ENCODE measurements at places on chromosomes 4 and X.

GRCh38 chr4:1042352-1043055 lies 31.1 kb downstream of the FGFRL1 start:
- no peak for DNase-seq

DNA sequence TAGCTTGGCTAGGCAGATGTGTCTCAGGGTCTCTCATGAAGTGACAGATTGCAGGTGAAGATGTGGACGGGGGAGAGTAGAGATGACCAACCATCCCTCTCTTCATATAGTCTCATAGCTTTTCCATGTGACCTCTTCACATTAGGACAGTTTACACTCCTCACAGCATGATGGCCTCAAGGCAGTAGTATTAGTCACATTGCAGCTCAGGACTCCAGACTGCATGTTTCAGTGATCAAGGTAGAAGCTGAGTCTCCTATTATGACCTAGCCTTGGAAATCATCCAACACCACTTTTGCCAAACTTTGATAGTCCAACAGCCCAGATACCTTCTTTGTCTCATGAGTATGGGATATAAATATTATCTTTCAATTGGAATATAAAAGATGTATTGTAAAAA lies 147.7 kb downstream of the GASK1B start:
- peak; percentile 36 for DNase-seq

DNA sequence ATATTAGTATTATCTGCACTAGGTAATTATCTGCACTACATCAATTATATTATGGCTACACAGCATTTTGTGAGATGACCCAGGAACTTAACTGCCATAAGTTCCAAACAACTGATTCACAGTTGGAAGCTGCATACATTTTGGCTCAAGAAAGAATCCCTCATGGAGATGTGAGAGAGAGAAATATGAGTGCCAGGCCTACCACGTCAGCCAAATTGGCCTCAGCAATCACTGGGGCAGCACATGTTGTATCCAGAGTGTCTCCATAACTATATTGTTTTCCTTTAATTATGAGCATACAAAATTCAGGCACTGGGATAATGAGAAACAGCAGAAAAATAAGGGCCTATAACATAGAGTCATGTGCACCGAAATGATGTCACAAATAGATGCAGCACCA lies 174.2 kb upstream of the DMD start:
- DNase-seq: no peak

DNA sequence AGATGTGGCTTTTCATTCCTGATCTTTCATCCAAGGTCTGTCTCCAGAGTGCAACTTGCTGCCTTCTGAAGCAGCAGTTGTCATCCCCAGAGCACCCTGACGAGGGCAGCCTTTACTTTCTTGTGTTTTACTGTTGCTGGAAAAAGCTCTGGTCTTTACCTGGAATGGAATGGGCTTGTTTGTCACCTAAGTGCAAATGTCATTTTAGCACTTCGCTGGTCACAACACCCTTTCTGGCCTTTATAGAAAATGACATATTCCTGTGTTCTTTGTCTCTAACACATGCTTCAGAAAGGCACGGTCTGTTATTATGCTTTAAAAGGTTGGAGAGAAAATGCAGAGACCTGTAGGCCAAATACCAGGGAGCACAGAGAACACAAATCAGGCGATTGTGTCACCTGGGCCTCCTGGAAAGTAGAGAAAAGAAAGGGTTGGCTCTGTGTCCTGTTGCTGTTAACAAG lies 332.7 kb upstream of the IGFBP7 start:
- DNase-seq: peak; percentile 15

GRCh38 chr4:107858158-107858742 lies 33.5 kb downstream of the SGMS2 start:
- DNase-seq: no peak

GRCh38 chr4:166435449-166435848 lies 562.4 kb downstream of the TLL1 start:
- DNase-seq: peak; percentile 31

DNA sequence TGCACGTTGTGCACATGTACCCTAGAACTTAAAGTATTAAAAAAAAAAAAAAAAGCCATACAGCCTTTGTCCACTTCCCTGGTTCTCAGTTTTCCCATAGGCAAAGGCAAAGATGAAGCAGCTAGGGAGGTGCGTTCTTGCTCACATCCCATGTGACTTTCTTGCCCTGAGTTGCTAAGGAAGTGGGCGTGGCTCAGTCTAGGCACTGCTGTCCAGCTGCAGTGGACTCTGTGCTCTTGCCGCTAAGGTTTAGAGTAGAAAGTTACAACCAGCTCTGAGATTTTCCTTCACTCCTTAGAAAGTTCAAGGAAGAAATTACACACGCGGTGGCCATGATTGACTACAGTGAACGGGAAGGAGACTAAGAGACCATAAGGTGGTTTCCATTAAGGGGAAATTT lies 144.7 kb downstream of the NAA11 start:
- no peak for DNase-seq

DNA sequence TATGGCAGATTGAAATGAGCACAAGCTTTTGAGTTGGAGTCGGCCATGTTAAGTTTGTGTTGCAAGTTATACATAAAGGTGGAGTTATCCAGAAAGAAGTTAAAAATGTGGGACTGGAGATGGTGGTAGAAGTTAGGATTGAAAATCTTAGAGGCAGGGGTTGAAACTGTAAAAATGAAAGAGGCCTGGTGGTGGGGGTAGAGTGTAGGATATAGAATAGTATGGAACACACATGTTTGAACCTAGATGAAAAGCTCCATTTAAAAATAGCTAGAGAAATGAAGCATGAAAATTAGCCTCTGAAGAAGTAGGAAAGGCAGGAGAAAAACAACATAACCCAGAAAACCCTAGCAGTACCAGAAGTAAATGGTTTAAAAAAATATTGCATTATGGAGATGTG lies 131.8 kb upstream of the ENPEP start:
- no peak for DNase-seq

- DNase-seq: no peak
Observed at GRCh38 chrX:71619193-71619592, 882 bp upstream of the CXCR3 start.

- DNase-seq: no peak
Observed at GRCh38 chrX:71577682-71578081, 555 bp upstream of the GCNA start.

GRCh38 chrX:1162119-1162916 lies 50.1 kb downstream of the CRLF2 start:
- DNase-seq: no peak

DNA sequence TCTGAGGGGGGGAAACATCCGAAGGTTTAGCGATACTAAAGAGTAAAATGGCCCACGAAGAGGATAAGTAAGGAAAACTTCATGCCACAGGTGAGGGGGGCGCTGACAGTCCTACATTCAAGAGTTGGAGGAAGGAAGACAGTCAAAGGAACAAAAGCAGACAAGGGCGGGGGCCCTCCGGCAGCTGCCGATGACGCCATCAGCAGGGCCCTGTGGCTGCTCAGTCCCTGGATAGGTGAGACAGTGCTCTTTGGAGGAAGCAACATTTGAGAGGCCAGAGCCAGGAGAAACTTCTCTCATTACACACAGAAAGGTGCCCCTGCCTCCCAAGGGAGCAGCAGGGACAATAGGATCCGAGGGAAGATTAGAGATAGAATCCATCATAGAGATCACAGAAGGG lies 41.5 kb downstream of the RAB40AL start:
- no peak for DNase-seq

DNA sequence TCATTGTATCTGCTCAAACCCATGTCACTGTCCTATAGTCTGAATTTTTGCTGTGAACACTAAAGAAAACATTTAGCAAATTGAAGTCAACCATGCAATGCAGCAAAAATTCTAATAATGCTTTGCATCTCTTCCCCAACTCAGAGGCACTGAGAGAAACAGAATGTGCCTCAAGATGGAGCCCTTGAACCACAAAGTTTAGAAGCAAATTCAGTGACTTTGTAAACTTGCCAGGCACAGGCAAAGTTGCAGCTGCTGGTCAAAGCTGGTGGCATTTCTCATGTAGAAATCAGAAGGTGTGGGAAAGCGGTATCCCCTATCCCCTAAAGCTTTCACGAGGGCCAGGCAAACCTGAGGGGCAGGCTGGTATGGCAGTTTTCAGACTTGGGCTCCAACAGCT lies 121.7 kb upstream of the DIPK2B start:
- peak; percentile 27 for DNase-seq

GRCh38 chr4:150826306-150826705 lies 188.8 kb downstream of the LRBA start:
- DNase-seq: no peak

DNA sequence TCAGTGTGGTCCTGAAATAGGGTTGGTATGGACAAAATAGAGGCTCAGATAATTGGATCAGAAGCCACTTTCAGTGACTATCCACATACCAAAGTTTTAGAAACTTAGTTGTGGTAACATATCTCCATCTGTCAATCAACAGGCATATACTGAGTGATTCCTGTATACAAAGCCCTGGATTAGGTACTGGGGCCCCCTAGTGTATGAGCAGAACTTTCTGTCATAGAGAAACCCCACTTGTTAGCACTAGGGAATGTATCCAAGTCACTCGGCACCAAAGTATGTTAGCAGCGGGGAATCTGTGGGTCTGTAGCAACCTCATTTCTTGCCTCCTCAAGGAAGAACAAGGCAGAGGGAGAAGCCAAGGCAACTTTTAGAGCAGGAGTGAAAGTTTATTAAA lies 50.7 kb downstream of the MAP7D3 start:
- no peak for DNase-seq

DNA sequence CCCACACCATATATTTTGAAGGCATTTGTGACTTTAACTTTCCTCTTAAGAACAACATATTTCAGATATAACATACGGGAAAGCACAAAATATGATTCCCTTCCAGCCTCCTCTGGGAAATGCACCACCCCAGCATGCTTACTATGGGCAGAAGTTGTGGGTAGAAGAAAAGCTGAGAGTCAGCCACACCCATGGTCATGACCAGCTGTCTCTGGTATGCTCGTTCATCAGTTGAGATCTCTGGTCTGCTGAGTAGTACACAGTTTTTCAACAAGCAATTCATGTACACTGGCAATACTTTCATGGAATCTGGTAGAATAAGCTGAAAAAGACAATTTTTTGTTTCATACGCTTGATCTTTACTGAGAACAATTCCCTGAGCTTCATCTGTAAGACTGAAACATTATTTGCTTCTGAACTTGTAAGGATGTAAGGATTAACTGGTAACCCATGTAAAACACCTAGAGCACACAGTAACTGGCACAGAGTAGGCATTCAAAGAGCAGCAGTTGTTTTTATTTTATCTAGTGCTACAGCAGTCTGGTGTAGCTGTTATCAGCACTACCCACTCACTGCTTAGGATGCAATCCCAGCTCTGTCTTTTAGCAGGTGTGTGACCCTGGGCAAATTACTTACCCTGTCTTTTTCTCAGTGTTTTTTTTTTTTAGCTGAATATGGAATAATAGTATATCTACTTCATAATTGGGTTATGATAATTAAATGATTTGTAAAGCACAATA lies 47.6 kb downstream of the METTL14 start:
- no peak for DNase-seq

DNA sequence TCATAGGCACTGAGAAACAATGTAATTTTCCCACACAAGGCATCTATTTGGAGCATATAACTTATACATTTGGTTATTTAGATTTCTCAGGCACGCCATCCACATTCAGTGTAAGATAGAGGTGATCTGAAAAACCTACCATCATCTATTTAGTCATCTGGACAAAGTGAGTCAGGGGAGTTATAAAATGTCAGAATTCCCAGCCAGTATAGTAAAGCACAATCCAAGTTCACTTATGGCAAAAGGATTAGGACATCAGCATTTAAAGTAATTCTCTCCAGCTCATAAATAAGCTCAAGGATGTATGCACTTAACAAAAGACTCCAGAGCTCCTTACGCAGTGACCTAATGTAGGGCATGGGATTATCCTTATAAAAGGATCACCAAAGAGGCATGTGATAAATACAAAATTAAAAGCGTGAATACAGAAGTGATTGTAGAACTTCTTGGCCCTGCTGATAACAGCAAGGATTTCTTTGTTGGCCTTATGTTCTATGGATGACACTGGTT lies 65.3 kb upstream of the DCLK2 start:
- DNase-seq: no peak

- DNase-seq: no peak
Observed at GRCh38 chrX:19334945-19335626, 8.6 kb upstream of the PDHA1 start.

GRCh38 chrX:65871671-65872311 lies 168.1 kb downstream of the VSIG4 start:
- DNase-seq: no peak

DNA sequence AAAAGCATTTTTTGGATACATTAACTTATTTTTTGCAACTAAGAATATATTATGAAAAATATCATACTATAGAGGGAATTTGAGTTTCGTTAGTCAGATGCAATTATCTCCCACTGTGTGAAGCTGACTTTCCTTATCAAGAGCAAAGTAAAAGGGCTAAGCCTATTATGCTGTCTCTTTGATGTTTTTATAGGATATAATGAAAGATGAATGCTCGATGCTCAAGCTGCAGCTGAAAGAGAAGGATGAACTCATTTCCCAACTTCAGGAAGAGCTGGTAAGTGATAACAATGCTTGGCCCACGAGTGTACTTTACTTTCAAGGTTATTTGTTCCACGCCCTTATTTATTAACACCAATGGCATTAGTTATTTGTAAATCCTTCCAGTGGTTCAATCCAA lies 688.4 kb downstream of the CCSER1 start:
- DNase-seq: no peak

DNA sequence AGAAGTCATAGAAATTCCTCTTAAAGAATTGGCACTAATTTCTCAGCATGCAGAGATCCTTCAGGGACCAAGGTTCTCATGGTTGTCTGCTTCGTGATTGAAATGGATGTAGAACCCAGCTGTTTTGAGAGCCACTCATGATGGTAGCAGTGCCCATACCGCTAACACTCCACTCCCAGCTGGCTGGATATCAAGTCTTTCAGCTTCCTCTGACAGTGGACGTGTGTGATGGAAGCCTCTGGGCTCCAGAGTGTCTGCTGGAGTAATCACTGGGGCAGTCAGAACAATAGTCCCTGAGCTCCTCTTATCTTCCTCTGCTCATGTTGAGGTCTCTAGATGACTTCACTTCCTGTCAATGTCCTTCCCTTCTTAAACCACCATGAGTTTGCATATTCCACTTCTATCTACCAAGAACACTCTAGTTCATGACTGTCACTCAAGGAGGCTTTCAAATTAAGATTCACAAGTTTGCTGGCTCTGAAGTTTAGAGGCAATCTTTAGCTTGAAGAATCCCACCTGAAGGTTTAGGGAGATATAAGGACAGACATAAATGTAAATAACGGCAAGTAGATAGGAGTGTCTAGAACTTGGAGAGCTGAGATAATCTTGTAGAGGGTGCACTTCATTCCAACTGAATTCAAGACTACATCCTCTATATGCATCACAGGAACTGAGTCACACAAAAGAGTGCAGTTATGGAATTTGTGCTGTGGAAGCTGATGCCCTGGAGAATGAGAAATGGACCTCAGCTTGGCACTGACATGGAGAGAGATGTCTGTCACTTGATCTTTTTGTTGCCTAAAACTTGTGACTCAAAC lies 64.5 kb upstream of the WDR1 start:
- DNase-seq: no peak

- no peak for DNase-seq
Observed at GRCh38 chr4:174037049-174037448, 246.4 kb downstream of the FBXO8 start.

GRCh38 chr4:174559894-174560293 lies 37.6 kb upstream of the HPGD start:
- no peak for DNase-seq

- no peak for DNase-seq
Observed at GRCh38 chrX:153414856-153415510, 3.7 kb downstream of the ZFP92 start.

Measured in HTR-8/SVneo (cell line).